ENCODE measurements at places on chromosomes 16 and 17. TPM values are rescaled to one million over a fixed set of nuclear protein-coding genes. Genes with fewer than 3 reads are reported as not detected.

- no peak for DNase-seq
Measured at GRCh38 chr16:80114699-80115098, 426.1 kb upstream of the DYNLRB2 start.

GRCh38 chr16:53626811-53627210 lies 76.8 kb downstream of the RPGRIP1L start:
- no peak for DNase-seq

- peak; percentile 66 for DNase-seq
Measured at GRCh38 chr17:3974138-3974687, 10.0 kb upstream of the ATP2A3 start.

- DNase-seq, result no peak
Measured at GRCh38 chr17:77297693-77298666, 157.2 kb downstream of the SEC14L1 start.

- no peak for DNase-seq
Measured at GRCh38 chr17:29045734-29046472, 3.0 kb downstream of the PIPOX start.

DNA sequence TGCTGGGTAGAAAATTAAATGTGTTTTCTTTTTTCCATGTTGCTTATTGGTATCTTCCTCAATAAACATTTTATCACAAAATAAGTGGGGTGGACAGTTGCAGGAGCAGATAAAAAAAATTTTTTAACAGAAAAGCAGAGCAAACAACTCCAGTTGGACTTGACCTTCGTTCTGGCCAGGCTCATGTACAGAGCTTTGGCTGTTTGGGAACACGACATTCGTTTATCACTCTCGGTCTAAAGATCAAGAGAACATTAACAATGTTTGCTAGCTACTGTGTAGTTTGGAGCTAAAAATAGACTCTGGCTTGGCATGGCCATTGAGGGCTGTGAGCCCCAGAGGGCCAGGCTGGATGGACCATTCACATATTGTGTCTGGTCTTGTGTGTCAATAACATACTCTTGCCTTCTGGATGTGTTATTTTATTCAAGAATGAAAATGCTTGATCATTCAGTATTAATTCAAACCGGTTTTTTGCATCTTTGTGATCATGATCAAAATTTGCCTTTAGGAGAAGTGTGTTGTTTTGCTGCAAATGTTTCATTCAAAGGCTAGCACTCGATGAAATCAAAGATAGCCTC lies 56.6 kb downstream of the TMEM186 start:
- DNase-seq, result no peak

- peak; percentile 99 for DNase-seq
Measured at GRCh38 chr17:11997147-11997971, at the start of gene ZNF18. Gene ZNF18, minus strand, starts transcription at chr17:11997475. Its CDS starts 4,646 bp downstream, at chr17:11992829.

DNA sequence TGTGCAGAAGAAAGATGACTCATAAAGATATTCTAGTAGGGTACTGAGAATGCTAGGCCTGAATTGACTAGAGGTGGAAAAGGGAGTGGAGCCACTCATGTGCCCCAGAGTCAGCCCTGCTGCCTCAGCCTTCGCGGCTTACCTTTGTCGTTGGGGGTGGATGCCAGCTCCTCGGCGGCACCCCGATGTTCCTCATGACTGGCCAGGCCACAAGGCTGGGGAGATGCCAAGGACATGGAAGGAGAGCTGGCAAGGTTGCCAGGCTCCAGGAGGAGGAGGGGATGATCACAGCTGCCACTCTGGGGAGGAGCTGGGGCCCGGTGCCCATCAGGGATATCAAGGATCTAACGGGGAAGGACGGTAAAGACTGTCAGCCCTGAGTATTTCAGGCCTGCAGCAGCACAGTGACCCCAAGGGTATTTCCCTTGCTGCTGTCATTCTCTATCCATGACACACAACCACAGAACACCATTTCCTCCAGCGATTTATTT lies 9.7 kb upstream of the SLC35B1 start:
- DNase-seq, result peak; percentile 77

- no peak for DNase-seq
Measured at GRCh38 chr17:57906910-57907309, 48.3 kb downstream of the CUEDC1 start.

DNA sequence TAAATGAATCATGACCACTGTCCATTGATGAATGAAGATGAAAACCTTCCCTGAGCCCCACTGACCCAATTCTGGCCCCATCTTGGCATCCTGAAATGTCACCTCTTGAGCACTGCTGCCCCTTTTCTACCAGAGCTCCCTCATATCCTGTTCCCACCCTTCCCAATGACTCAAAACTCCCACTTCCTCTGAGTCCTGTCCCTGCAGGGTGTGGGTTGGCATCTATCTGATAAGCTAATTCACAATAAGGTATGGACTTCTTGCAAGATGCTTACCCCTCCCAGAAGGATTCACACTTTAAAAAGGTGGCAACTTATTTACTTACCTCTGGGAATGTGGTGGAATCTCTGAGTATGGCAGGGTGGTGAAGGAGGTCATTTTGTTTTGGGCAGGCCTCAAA lies 13.3 kb upstream of the CSNK2A2 start:
- DNase-seq, result no peak

DNA sequence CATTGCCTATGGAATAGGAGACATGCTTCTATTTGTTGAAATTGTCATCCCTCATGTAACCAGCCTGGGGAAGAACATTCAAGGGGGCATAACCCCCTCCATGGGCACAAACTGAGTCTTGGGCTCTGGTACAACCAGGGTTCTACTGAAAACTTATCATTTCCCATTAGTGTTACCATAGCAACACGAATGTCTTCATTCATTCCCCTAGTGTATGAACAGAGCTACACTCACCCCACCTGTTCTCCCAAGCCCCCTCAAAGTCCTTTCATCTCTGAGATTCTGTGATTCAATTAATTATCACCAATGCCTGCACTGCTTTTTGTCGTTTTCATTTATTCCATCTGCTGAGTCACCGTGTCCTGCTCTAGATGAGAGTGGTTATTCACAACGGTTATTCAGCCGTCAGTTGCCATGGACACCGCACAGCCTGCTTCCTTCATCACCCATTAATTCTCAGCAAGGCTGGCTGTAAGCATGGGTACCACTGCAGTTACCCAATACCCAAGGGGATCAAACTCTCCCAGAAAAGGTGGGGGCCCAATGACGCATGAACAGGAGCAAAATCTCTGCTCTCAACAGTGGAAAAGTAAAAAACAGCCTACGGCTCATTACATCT lies 1.6 kb upstream of the GAST start:
- no peak for DNase-seq

GRCh38 chr17:34613064-34614019 lies 34.0 kb downstream of the TMEM132E start:
- DNase-seq, result no peak

DNA sequence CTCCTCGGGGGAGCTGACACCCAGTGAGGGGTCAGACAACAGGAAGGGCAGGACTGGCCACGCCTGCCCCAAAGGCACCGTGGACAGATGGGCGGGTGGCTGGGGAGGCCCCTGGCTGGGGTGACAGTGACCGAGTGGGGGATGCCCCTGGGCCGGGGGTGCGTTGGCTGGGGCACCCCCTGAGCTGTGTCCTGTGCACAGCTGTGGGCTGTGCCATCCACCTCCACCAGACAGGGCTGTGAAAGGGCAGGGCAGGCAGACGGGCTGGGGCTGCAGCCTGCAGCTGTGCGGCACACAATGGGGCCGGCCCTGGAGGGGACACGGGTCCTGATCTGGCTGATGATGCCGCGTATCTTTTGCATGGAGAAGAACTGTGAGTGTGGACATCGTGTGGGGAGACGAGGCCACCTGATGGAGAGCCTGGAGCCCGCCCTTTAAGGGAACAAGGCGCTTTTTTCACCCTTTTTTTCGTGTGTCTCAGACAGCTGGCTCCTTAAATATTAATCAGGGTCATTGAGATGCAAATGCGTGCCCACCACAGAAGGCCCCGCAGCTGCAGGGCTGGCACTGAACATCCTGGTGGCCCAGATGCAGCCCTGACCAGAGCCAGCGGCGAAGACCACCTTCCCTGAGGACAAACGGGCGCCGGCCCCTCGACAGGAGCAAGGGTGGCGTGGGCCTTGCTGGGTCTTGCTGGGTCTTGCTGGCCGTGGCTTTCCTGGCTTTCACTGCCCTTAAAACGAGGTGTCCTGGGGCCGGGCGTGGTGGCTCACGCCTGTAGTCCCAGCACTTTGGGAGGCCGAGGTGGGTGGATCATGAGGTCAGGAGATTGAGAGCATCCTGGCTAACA lies 42.4 kb upstream of the GNG13 start:
- no peak for DNase-seq

DNA sequence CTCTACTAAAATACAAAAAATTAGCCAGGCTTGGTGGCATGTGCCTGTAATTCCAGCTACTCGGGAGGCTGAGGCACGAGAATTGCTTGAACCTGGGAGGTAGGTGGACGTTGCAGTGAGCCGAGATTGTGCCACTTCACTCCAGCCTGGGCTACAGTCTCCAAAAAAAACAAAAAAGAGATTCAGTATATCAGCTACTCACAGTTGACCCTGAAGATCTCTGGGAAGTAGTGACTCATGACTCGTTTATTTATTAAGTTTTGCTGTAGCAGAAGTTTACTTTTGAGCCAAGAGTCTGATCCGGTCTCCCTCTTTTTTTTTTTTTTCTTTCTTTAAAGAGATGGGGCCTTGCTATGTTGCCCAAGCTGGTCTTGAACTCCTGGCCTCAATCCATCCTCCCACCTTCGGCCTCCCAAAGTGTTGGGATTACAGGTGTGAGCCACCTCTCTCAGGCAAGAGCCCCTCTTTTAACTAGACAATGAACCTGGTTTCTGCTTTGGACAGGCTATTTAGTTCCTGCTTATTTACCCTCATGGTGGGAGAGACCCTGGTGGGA lies 4.4 kb downstream of the MVP start:
- DNase-seq, result no peak

DNA sequence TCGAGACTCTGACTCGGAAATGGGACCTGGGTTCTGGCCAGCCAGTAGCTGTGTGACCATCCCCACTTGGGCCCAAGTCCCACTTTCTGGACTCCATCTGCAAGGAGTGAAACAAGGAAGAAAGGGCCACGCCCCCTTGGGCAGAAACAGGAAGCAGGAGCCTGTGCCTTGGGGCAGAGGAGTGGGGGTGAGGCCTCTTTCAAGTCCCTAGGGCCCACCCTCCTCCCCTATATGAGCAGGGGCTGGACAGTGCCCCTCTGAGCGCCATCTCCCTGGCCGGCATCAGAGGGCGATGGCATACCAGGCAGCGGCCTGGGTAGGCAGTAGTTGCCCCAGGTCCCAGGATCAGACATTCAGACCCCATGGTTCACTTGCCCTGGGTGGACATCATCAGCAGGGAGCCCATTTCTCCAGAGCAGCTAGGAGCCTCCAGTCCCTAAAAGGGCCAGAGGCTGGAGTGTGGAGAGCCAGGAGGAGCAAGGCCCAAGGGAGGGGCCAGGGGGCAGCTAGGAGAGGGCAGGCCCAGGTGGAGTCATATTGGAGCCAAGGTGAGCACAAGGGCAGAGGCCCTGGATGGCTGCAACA lies 7.1 kb downstream of the BCAR1 start:
- peak; percentile 86 for DNase-seq

DNA sequence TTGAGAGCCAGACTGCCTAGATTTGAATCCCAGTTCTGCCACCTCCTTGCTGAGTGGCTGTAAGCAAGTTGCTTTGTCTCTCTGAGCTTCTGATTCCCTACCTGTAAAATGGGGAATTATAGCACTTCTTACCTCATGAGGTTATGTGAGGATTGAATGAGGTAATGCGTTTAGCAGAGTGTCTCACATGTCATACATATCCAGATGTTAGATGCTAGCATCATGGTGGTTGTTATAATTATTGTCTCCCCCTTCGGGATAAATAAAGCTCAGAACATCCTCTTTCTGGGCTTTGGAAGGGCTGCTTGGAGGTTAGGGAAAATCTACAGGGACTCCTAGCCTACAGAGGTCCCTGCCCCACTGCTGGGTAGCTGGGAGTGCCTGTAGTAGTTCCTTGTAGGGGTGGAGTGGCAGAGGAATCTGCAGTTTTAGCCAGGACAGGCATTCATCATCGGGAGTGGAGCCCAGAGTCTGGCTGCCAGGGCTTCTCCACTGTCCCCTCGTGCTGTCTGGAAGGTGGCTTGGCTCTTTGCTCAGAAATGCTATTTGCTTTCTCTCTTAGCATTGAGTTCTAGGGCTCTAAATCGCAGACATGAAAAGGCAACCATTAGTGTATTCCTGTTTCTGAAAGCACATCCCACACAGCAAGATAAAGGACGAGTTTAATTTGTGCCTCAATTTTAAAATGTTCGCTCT lies 137.9 kb upstream of the CACNG3 start:
- peak; percentile 67 for DNase-seq

DNA sequence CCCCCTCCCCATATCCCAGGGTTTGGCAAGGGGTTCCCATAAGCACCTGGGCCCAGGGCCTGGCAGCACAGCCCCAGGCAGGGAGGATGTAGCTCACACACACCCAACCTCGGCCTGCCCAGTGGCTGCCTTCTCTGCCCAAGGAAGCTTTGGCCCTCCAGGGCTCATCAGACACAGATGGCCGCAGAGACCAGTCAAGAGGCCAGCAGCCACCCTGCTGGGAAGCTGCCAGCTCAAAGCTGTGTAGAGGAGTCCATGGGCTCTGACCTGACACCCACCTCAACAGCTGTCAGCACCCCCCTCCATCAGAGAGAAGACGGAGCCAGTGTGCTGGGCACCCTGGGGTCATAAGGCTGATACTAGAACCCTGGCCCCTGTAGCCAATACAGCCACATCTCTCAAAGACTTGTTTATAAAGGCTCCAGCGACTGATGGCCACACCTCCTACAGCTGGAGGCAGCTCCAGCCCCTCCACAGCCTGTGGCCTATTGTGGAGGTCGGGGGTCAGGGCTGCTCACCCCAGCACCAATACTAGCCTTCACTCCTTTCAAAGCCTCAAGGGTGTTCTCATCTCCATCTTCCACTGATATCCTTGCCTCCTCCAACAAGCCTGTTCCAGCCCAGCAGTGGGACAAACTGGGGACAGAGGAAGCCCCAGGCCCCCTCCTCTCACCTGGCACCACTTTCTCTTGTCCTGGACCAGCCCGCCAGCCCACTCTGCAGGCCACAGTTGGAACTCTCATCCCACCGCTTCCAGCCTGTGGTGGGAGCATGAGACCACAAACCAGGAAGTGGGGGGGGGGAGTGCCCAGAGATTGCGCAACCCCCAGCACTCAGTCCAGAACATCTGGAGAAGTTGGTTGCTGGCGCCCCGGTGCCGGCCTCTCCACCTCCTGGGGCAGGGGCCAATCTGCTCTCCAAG lies 2.2 kb upstream of the MPG start:
- DNase-seq, result peak; percentile 80

DNA sequence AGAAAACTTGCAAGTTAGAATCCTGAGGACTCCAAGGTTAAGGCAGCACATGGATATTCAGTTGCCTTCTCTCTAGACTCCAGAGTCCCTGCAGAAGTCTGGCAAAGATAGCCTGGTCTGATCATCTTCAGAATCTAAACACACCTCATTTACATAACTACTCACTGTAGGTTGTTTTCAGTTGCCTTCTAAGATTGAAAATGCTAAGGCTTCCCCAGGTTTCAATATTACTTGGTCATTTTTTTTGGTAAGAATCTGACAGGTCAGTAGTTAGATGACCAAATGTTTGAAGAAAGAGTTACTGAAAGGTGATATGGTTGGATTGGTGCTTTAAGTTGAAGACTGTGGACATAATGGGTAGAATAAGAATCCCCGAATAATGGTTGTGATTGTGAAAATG lies 205.4 kb upstream of the KCNJ16 start:
- DNase-seq, result no peak

Gene SLC5A11
- total RNA-seq, result not detected

Gene PYDC1
- not detected for total RNA-seq

Gene CACNG3
- total RNA-seq, result not detected

Gene ATMIN
- total RNA-seq, result 25.7 TPM

Gene CRHR1
- not detected for total RNA-seq

Gene MT1M
- total RNA-seq, result 7.8 TPM

Gene DHRS11
- 24.5 TPM for total RNA-seq

Gene TBC1D3
- not detected for total RNA-seq

Gene WNT9B
- 2.4 TPM for total RNA-seq

Data from right cardiac atrium (tissue), 5 donors.